ENCODE measurements at places on chromosomes 1 and 21.

GRCh38 chr21:33552093-33552998, 9.5 kb downstream of the SON start:
- no peak for DNase-seq

GRCh38 chr21:18840239-18840638, 436.7 kb upstream of the TMPRSS15 start:
- no peak for DNase-seq

GRCh38 chr1:32362474-32363313, at the start of the genes FAM229A and TSSK3:
FAM229A (minus strand) TSS chr1:32362485; CDS start chr1:32362091, 394 bp downstream.
TSSK3 (plus strand) TSS chr1:32362539; CDS start chr1:32362702, 163 bp downstream.
- no peak for DNase-seq

DNA sequence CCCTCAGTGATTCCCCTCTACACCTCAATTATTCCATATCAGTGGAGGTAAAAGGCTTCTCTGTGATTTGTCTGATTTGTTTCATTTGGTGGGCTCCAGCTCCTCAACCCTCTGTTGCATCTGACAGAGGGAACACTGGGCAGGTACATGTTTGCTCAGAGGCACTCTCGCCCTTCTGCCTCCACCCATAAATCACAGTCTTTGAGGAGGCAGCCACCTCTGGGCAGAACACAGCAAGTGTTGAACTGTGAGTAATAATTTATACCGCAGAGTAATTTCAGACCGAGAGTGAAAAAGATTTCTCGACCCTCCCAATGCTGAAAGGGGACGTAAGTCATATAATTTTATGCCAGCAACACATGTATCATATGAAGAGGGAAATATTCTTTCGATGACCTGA, 330.1 kb upstream of the PBX1 start:
- no peak for DNase-seq

GRCh38 chr1:183720028-183720427, 66.9 kb upstream of the APOBEC4 start:
- DNase-seq, result no peak

- no peak for DNase-seq
Measured at GRCh38 chr1:167161762-167162161, 58.9 kb upstream of the POU2F1 start.

GRCh38 chr1:8746554-8746953, 70.9 kb downstream of the RERE start:
- no peak for DNase-seq

- no peak for DNase-seq
Measured at GRCh38 chr1:234400773-234401172, 27.5 kb downstream of the COA6 start.

GRCh38 chr1:205961405-205961804, 18.1 kb upstream of the SLC26A9 start:
- DNase-seq, result no peak

- DNase-seq, result no peak
Measured at GRCh38 chr1:20716232-20716631, 1.6 kb downstream of the KIF17 start.

GRCh38 chr1:113058941-113059706, 13.9 kb upstream of the LRIG2 start:
- no peak for DNase-seq

GRCh38 chr1:209132736-209133467, 450.6 kb upstream of the CAMK1G start:
- no peak for DNase-seq

- DNase-seq, result no peak
Measured at GRCh38 chr1:199937161-199937560, 90.3 kb upstream of the NR5A2 start.
